Melanocyte of skin (primary cell): ENCODE measurements at places on chromosomes 4 and X. TPM values are rescaled to one million over a fixed set of nuclear protein-coding genes. Genes with fewer than 3 reads are reported as not detected.

The HSFX4 gene
- total RNA-seq, result not detected in 2 replicates

The HTRA3 gene
- total RNA-seq, result 0.34 and 0.36 TPM in 2 replicates

The BST1 gene
- total RNA-seq, result 10.8 and 15.3 TPM in 2 replicates

The EMCN gene
- total RNA-seq, result not detected in 2 replicates

The MAGEA2 gene
- not detected in 2 replicates for total RNA-seq

The SSX1 gene
- under 0.01 TPM in 1 of 2 replicates, not detected in the other for total RNA-seq

The ARHGEF6 gene
- total RNA-seq, result 2.6 and 2.7 TPM in 2 replicates

The SPANXN3 gene
- total RNA-seq, result not detected in 2 replicates

The LETM1 gene
- total RNA-seq, result 95.9 and 108 TPM in 2 replicates

The NR3C2 gene
- total RNA-seq, result 1.8 and 2.1 TPM in 2 replicates

The PABPC5 gene
- 4.0 and 4.3 TPM in 2 replicates for total RNA-seq

The ARX gene
- total RNA-seq, result not detected in 2 replicates

The KDM5C gene
- 110 and 167 TPM in 2 replicates for total RNA-seq

The SLC9A6 gene
- 21.0 and 32.3 TPM in 2 replicates for total RNA-seq

The FAM47E gene
- 0.34 and 1.5 TPM in 2 replicates for total RNA-seq

The GPR34 gene
- not detected in 2 replicates for total RNA-seq

The HS3ST1 gene
- under 0.01 and 0.36 TPM in 2 replicates for total RNA-seq

The TRIM2 gene
- 125 and 216 TPM in 2 replicates for total RNA-seq

The SUV39H1 gene
- total RNA-seq, result 5.8 and 8.3 TPM in 2 replicates

The NSG1 gene
- total RNA-seq, result 46.8 and 160 TPM in 2 replicates

The SSX3 gene
- total RNA-seq, result not detected in 2 replicates

The IL13RA1 gene
- total RNA-seq, result 28.0 and 34.7 TPM in 2 replicates

The TKTL1 gene
- total RNA-seq, result 0.36 TPM in 1 of 2 replicates, not detected in the other

The RTL3 gene
- total RNA-seq, result not detected in 2 replicates

The HGFAC gene
- total RNA-seq, result not detected in 2 replicates

The LIMCH1 gene
- 1.4 and 8.0 TPM in 2 replicates for total RNA-seq

The RGN gene
- total RNA-seq, result under 0.01 TPM in 1 of 2 replicates, not detected in the other

The HELT gene
- not detected in 2 replicates for total RNA-seq

The HSFX1 gene
- 0.34 and 0.36 TPM in 2 replicates for total RNA-seq

The CCNA2 gene
- total RNA-seq, result 71.4 and 84.9 TPM in 2 replicates

The ZDHHC15 gene
- total RNA-seq, result under 0.01 and 0.36 TPM in 2 replicates

The MFSD8 gene
- total RNA-seq, result 21.0 and 22.8 TPM in 2 replicates

The PPM1K gene
- 44.7 and 45.1 TPM in 2 replicates for total RNA-seq

The POLR2B gene
- 107 and 145 TPM in 2 replicates for total RNA-seq

The MSANTD1 gene
- 0.62 and 0.67 TPM in 2 replicates for total RNA-seq

The MAGEB17 gene
- total RNA-seq, result not detected in 2 replicates

The RAP2C gene
- total RNA-seq, result 9.6 and 18.9 TPM in 2 replicates

The SPACA5 gene
- not detected in 2 replicates for total RNA-seq

The SPINK2 gene
- total RNA-seq, result not detected in 2 replicates

The IL13RA2 gene
- 0.62 and 1.3 TPM in 2 replicates for total RNA-seq

The PDGFC gene
- 0.34 and 3.3 TPM in 2 replicates for total RNA-seq

The AMBN gene
- total RNA-seq, result not detected in 2 replicates

The KIAA1210 gene
- total RNA-seq, result not detected in 2 replicates
